ENCODE measurements at places on chromosomes 4 and X. TPM values are rescaled to one million over a fixed set of nuclear protein-coding genes. Genes with fewer than 3 reads are reported as not detected.
A peak's percentile ranks its signal among the peaks of the same experiment; 100 is the strongest.

DNA sequence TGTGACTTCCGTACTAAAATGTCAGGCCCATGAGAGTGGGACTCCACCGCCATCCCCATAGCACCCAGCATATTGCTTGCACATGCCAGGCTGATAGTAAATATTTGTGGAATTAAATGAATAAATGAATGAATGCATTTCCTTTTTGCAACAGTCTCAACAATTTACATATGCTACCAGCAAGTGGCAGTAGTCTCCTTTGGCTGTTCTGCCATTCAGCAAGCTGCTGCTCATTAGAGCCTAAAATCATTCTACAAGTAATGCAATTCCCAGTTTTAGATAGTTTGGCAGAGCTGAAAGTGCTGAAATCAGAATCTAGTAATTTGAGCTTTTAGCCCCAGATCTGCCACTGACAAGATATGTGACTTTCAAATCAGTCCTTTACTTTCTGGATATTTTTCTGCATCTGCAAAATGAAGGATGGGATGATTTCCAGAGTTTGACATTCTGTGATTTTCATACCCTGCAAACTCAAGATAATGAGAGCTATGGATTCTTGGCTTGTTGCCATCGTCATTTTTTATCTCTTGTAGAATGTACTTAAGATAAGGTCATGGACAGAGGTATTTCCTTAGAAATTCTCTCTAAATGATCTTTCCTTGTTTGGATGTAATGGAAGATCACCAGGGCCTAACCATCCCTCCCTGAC lies 35.7 kb upstream of the INTS6L start:
- no peaks in the 10 kb centered on the region for H3K27me3 ChIP-seq
- DNase-seq, result peak; percentile 21
- no peak overlapping the region for H3K27ac ChIP-seq
- H3K36me3 ChIP-seq, result no peaks in the 10 kb centered on the region

DNA sequence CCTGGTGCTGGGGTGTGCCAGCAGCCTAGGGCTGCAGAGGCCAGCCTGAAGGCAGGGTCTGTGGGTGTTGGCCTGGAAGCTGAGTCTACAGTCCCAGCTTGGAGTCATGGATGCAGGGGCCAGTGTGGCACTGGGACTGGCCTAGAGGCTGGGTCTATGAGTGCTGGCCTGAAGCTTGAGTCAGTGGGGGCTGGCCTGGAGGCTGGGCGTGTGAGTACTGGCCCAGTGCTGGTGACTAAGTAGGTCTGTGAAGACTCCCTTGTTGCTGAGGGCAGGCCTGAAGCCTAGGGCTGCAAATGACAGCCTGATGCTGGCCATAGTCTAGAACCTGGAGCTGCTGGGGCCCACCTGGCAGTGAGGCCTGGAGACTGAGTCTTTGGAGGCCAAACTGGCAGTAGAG lies 31.3 kb upstream of the ALG13 start:
- H3K27me3 ChIP-seq, result no peaks in the 10 kb centered on the region
- no peak overlapping the region for H3K4me3 ChIP-seq
- no peak overlapping the region for H3K27ac ChIP-seq
- DNase-seq, result no peak
- H3K4me1 ChIP-seq, result no peaks in the 10 kb centered on the region

- no peaks in the 10 kb centered on the region for H3K36me3 ChIP-seq
- no peak overlapping the region for H3K4me3 ChIP-seq
- H3K27ac ChIP-seq, result no peak overlapping the region
- no peaks in the 10 kb centered on the region for H3K27me3 ChIP-seq
- no peaks in the 10 kb centered on the region for H3K4me1 ChIP-seq
Observed at GRCh38 chrX:34901761-34902160, 40.8 kb upstream of the FAM47B start.

HAND2 gene
- not detected for total RNA-seq

GCNA gene
- total RNA-seq, result 0.98 TPM

DNA sequence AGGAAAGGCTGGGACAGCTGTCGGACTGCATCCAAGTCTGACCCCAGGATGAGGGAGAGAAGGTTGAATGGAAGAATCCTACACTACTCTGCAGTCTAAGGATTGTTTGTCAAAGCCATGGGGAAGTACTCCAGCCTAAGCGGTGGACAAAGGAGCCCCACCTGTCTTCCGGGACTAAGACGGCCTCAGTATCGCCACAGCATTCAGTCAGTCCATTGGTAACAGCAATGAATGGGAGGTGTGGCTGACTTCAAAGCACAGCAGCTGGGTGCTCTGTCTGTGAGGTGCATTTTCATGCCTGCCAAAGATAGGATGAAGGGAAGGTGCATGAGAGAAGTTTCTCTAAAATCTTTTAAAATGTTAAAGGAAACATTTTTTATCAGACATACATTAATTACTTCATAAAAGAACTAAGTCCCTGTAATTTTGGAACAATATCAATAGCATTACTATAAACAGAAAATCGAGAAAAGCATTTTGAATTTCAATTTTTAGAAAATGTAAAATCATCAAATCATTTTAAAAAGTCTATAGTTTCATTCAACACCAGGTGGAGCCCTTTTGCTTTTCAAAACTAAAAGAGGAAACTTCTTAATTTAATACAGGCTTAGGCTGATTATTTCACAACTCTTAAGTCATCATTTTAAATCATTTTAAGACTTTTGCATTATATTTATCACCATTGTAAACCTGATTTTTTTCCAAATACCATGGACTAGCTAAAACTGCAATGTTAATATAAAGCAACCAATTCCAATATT lies 27.6 kb upstream of the INTU start:
- DNase-seq, result peak; percentile 33
- H3K4me3 ChIP-seq, result peak overlapping the region; percentile 4
- H3K27me3 ChIP-seq, result no peaks in the 10 kb centered on the region
- no peaks in the 10 kb centered on the region for H3K36me3 ChIP-seq

DNA sequence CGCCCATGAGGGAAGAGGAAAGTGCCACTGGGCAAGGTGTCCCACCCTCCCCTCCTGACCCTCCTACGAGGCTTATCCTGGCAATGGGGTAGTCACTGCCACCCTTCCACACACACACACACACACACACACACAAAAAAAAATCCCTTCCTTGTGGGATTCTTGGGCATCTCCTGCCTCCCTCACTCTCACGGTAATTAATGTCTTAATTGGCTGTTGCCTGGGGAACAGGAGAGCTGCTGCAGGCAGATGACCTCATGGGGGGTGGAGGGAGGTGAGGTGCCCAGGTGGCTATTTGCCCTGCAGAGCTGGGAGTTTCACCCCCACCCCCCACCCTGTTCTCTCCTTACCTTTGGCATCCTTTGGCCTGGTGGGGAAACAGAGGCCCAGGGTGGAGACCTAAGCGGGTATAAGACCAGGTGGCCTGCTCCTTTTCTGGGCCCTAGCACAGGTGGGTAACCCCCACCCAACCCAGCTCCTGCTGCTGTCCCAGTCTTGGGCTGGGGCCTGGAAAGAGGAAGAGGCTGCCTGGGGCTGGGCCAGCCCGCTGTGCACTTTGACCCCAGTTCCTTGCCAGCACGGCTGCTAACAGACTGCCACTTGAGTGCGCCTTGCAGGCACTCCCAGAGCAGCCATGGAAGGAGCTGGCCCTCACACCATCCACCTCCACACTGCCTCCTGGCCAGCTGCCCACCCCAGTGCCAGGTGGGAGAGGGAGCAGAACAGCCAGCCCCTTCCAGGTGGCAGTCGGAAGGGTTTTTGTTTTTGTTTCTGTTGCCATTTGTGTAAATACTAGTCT lies 12.6 kb downstream of the EFNB1 start:
- no peaks in the 10 kb centered on the region for H3K4me1 ChIP-seq
- no peak overlapping the region for H3K4me3 ChIP-seq
- no peak overlapping the region for H3K27ac ChIP-seq
- DNase-seq, result no peak
- H3K36me3 ChIP-seq, result no peaks in the 10 kb centered on the region
- H3K27me3 ChIP-seq, result no peaks in the 10 kb centered on the region

- H3K27me3 ChIP-seq, result peaks cover 3% of the 10 kb centered on the region
- DNase-seq, result no peak
- no peaks in the 10 kb centered on the region for H3K36me3 ChIP-seq
- no peak overlapping the region for H3K27ac ChIP-seq
- H3K4me1 ChIP-seq, result no peaks in the 10 kb centered on the region
- no peak overlapping the region for H3K4me3 ChIP-seq
Observed at GRCh38 chr4:18291981-18292380, 270.4 kb upstream of the LCORL start.

- peaks cover 5% of the 10 kb centered on the region for H3K4me1 ChIP-seq
- peak overlapping the region; percentile 89 for H3K4me3 ChIP-seq
- no peaks in the 10 kb centered on the region for H3K27me3 ChIP-seq
- peaks cover 25% of the 10 kb centered on the region for H3K36me3 ChIP-seq
Observed at GRCh38 chrX:154761977-154762536, 607 bp upstream of the DKC1 start.

DNA sequence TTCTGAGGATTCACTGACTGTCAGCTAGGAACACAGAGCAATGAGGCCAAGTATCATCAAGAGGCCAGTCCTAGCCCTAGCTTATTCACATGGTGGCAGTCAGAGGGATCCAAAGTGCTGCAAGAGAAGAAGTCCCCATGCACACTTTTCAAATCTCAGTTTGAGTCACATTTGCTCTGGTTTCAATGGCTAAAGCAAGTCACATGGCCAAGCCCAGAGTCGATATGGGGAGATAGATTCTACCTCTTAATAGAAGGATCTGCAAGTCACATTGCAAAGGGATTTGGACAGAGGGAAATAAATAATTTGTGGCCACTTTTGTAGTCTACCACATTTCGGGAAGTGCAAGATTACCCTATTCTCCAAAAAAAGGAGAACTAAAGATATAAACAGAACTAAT lies 3.7 kb upstream of the LCORL start:
- H3K27me3 ChIP-seq, result no peaks in the 10 kb centered on the region
- H3K27ac ChIP-seq, result no peak overlapping the region

GRCh38 chr4:121164291-121164690 lies at the start of gene TNIP3:
TSS of gene TNIP3 (minus strand) at chr4:121164321. CDS start at chr4:121164125, 196 bp downstream.
- no peaks in the 10 kb centered on the region for H3K36me3 ChIP-seq
- DNase-seq, result no peak
- no peaks in the 10 kb centered on the region for H3K27me3 ChIP-seq
- no peak within 1 kb of the TSS for H3K27ac ChIP-seq

CXorf49 gene
- total RNA-seq, result not detected

GRCh38 chr4:177051473-177052060 lies 258.1 kb upstream of the NEIL3 start:
- DNase-seq, result peak; percentile 44
- H3K4me1 ChIP-seq, result 0 out of 2 replicates have a peak, but pooled peaks cover 4% of the 10 kb centered on the region
- H3K27me3 ChIP-seq, result no peaks in the 10 kb centered on the region
- no peaks in the 10 kb centered on the region for H3K36me3 ChIP-seq

CLDN2 gene
- total RNA-seq, result 0.10 TPM

TENM3 gene
- total RNA-seq, result 0.54 TPM

GRCh38 chr4:158913766-158914165 lies 144.9 kb downstream of the FNIP2 start:
- no peak overlapping the region for H3K4me3 ChIP-seq
- H3K27me3 ChIP-seq, result no peaks in the 10 kb centered on the region
- H3K36me3 ChIP-seq, result no peaks in the 10 kb centered on the region
- no peak for DNase-seq
- H3K4me1 ChIP-seq, result no peaks in the 10 kb centered on the region

- no peaks in the 10 kb centered on the region for H3K4me1 ChIP-seq
- no peaks in the 10 kb centered on the region for H3K27me3 ChIP-seq
- DNase-seq, result no peak
- no peak overlapping the region for H3K27ac ChIP-seq
Observed at GRCh38 chrX:93868289-93868965, 194.4 kb downstream of the FAM133A start.

SLC10A7 gene
- total RNA-seq, result 5.5 TPM

- no peak overlapping the region for H3K27ac ChIP-seq
- no peak overlapping the region for H3K4me3 ChIP-seq
- no peak for DNase-seq
- no peaks in the 10 kb centered on the region for H3K27me3 ChIP-seq
Observed at GRCh38 chrX:16827225-16827624, 41.0 kb downstream of the TXLNG start.

- H3K27ac ChIP-seq, result no peak overlapping the region
- no peaks in the 10 kb centered on the region for H3K36me3 ChIP-seq
- DNase-seq, result no peak
- no peak overlapping the region for H3K4me3 ChIP-seq
- H3K27me3 ChIP-seq, result no peaks in the 10 kb centered on the region
- peaks cover 15% of the 10 kb centered on the region for H3K4me1 ChIP-seq
Observed at GRCh38 chr4:188370777-188371176, 231.5 kb downstream of the TRIML1 start.

GRCh38 chrX:6440648-6441047 lies 94.3 kb downstream of the VCX3A start:
- no peak overlapping the region for H3K4me3 ChIP-seq
- DNase-seq, result no peak

DNA sequence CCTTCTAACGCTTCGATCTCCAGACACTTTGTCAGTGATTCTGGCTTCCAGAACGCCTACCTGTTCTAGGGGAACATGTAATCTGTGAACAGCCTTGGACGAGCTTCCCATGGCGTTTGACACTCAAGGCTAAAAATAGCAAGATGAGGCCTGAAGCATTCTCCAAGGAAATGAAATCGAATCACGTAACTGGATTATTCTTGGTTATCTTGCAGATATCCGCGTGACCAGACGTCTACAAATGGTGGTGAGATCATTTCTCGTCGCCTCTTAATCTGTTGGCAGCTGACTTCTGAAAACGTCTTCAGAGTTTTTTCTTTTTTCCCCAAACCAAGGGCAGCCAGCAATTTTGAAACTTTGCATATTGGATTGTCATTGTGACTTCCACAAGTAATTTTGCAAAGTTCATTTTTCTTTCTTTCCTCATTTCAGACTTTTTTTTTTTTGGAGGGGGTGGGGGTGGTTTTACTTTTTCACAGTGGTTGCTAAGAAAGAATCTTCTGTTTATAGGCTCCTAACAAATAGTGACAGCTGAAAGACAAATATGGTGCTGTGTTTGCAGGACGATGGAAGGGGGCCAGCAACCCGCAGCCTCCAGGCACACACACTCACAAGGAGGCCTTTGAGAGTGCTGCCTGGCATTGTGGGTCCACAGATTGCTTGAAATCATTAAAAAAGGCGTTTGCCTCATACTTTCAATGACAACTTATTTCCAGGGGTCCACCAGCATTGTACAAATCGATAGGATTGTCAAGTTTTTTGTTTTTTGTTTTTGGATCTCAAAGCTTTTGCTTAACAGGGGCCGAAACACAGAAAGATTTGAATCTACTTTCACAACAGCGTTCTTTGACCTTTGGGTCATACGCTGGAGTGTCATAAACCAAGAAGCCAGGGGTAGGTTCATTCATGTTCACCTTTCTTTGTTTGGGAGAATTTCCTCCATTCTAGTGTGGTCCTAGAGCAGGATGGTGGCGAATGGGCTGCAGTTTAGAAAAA lies 32.4 kb upstream of the PDLIM3 start:
- no peaks in the 10 kb centered on the region for H3K36me3 ChIP-seq
- H3K27me3 ChIP-seq, result no peaks in the 10 kb centered on the region
- DNase-seq, result no peak
- H3K4me3 ChIP-seq, result no peak overlapping the region

DNA sequence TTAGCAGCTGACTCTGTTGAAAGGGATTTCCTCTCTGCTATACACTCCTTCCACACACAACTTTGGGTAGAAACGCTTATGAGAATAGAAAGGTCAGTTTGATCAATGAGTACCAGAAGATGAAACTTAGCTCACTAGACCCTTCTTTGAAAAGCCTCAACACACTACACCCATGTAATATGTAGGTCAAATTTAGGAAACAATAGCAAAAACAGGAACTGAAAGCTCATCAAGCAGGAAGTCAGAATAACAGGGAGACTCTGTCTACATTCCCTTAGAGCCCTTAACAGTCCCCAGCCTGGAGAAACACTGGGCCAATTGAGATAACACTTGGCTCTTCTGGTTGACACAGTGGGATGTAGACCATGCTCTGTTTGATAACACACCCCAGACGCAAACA lies 30.7 kb downstream of the SRPX2 start:
- no peak overlapping the region for H3K4me3 ChIP-seq
- no peaks in the 10 kb centered on the region for H3K36me3 ChIP-seq
- H3K27ac ChIP-seq, result no peak overlapping the region
- no peaks in the 10 kb centered on the region for H3K27me3 ChIP-seq
- DNase-seq, result no peak
- peaks cover 31% of the 10 kb centered on the region for H3K4me1 ChIP-seq

CWH43 gene
- not detected for total RNA-seq
